Myocyte (in vitro differentiated cells): ENCODE measurements at places on chromosomes 3 and 15.
A peak's percentile ranks its signal among the peaks of the same experiment; 100 is the strongest.

DNA sequence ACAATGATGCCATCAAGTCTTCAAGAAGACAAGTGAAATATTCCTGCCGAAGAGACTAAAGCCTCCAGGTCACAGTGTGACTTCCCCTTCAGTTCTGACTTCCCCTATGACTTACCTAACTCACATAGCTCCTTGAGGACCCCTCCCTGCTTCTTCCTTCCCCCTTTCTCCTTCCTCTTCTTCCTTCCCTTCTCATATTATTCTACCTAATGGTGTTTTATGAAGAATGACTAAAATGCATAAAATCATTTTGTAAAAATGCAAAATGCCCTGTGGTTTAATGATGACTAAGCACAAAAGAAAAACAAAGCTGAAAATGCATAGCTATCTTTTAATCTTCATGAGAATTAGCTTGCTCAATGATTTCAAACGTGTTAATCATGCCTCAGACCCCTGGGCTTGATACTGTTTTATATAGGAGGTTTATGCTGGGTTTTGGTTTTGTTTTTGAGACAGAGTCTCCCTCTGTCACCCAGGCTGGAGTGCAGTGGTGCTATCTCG is 26.1 kb upstream of the TM4SF4 start:
- no peak for DNase-seq

DNA sequence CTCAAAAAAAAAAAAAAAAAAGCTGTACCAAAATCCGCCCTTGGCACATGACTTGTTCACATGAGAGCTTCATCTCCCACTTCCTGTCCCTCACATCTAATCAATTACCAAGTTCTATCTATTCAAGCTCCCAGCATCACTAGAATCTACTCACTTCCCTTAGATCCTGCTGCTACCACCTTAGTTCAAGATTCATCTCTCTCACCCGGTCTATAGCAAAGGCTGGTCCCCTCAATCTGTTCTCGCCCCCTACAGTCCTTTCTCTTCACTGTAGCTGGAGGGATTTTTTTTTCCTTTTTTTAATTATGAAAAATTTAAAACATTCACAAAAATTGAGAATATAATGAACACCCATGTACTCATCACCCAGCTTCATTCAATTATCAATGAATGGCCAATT is 16.7 kb upstream of the GPR160 start:
- no peak for DNase-seq

GRCh38 chr3:181966393-181966792 is 254.7 kb downstream of the SOX2 start:
- DNase-seq, result no peak

- DNase-seq, result no peak
These were observed 286.5 kb downstream of the NSUN3 start for GRCh38 chr3:94349310-94349878.

- DNase-seq, result no peak
These were observed 54.2 kb downstream of the MAP4 start for GRCh38 chr3:47961815-47962606.

DNA sequence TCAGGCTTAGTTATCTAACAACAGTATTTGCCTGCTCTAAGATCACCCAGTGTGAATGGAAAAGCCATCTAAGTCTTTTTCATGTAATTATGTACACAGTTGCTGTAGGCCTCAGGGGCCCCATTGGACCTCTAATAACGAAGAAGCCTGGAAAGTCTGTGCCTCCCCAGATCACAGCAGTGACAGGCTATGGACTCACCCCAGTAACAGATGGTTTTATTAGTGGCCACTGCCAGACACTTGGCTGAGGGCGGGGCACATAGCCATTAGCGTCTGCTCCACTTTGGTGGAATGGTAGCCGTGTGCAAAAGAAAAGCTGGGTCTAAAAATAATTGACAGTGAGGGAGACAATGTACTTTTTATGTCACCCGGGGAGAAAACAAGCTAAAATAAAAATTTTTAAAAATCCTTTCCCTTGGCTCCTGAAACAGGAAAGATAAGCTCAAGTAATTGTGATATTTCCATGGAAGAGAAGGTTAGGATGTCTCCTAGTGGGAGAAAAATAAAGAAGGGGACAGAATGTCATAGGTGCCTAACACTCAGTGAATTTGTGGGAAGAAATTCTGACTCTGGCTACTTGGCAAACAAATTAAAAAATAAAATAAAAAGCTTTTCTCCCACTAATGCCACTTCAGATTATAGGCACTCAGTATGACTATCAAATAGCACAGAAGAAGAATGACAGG is 44.3 kb upstream of the ZNF385D start:
- DNase-seq, result peak; percentile 92

DNA sequence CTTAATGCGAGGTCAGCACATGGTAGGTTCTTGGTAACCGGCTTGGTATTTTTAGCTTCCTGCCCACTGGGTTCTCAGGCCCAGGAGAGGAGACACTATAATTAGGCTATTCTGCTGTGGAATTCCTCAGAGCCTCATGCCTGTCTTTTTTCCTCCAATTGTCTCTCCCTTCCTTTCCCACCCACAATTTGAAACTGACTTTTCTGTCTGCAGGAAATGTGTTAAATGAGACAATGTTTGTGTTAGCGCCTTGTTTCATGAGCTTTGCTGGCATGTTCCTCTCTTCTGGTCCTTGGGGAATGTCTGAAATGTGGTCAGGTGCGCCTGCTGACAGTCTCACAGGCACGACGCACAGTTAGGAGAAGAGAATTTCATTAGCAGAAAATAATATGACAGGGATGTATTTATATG is 223.6 kb upstream of the CTNNB1 start:
- peak; percentile 61 for DNase-seq

DNA sequence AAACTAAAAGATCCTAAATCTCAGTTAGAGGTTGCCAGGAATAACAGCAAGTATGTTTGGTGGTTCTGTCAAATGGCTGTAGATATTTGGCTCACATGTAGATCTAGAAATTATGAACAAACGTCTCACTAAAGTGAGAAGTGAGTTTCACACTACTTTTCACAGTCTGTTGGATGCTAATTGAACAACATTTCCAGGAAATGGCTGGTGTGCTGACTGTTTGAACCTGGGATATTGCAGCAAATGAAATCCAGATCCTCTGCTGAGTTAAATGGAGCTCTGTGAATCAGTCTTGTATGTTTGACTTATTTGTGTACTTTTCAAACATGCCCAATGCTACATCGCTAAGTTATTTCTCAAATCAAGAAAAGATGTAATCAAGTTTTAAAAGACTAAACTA is 21.3 kb upstream of the RSL24D1 start:
- no peak for DNase-seq

DNA sequence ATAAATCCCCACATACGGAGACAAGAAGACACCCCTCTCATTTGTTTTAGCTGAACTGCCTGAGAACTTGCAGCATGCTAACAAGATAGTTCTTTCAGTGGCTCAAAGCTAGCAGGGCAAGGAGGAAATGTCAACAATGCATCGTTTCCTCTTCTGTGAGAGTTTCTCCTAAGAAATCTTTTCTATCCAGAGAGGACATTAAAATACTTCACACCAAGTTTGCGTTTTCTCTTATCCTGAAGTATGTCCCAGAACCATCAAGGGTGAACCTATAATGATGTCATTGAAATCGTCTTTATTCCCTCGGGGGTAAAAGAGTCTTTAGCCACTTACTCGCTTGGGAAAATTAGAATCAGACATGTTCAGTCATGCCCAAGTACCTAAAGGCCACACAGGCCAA is 541.7 kb upstream of the MDFIC2 start:
- DNase-seq, result no peak

- no peak for DNase-seq
These were observed 17.7 kb downstream of the STAG1 start for GRCh38 chr3:136734382-136735070.

GRCh38 chr3:105747060-105747541 is 121.7 kb downstream of the CBLB start:
- DNase-seq, result peak; percentile 60

- no peak for DNase-seq
These were observed 333.8 kb downstream of the FEZF2 start for GRCh38 chr3:62039586-62039985.

DNA sequence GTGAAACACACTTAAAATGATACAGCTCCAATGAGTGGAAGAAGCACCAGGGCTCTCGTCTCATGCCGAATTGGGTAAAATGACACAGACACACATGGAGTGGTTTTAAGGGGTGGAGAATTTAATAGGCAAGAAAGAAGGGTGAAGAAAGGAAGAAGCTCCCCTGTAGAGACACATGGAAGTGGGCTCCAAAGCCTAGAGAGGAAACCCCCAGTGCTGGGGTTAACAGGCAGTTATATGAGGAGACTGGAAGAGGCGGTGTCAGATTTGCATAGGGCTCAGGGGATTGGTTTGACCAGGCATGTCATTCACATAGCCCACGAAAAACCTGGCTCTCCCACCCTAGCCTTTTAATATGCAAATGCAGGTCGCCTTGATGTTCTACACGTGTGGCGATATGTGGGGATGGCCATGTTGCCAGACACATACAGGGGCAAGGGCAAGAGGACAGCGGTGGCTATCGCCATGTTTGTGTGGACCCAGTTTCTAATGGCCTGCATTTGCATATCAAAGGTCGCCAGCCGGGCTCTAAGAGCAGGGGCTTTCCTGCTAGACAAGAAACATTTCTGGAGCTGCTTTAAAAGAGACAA is 1.9 kb upstream of the DPH6 start:
- no peak for DNase-seq

GRCh38 chr3:184335291-184335660 is 2.1 kb upstream of the FAM131A start:
- DNase-seq, result no peak

DNA sequence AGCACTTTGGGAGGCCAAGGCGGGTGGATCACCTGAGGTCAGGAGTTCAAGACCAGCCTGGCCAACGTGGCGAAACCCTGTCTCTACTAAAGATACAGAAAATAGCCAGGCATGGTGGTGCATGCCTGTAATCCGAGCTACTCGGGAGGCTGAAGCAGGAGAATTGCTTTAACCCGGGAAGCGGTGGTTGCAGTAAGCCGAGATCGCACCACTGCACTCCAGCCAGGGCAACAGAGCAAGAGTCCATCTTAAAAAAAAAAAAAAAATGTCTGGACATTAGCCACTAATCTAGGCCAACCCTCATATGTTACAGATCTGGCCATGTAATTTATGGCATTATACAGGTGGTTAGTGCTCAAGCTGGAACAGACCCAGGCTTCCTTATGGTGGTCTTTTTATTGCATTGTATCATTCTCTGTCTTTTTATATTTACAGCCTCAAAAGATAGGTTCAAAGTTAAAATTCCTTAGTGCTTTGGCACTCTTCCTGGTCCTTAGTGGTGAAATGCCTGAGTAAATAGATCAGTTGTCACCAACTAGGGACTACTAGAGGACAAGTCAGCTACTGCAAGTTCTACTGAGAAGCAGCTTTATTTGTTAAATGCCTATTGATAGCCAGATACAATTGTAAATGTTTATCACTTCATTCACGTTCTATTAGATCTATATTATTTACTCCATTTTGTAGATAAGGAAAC is 16.0 kb downstream of the STARD9 start:
- peak; percentile 66 for DNase-seq

DNA sequence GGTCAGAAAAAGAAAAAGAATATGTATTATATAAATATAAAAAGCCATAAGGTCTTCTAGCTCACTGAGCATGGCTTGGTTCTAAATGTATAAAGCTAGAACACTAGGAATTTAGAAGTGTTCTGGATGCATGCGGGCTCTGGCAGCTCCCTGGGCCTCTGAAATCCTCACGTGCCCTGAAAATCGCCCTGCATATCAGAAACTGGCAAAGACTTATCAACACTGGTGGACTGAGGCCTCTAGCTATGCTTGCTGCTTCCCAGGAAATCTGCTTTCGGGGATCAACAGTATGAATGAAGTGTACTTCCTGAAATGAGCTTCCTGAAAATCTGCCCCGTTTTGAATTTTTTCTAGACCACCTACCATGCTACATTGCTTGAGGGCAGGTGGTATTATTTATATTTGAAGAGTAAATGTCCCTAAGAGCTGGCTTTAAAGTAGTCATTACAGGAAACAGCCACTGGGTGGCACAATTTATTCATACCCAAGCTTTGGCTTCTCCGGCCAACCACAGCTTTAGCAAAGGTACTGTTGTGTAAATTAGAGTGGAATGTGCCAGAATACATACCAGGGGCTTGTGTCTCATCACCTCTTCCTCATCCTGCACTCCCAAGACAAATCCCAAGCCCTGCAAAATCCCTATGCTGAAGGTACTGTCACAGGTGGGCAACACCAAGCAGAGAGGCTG is 17.7 kb downstream of the CRTAP start:
- peak; percentile 71 for DNase-seq

- no peak for DNase-seq
These were observed 36.7 kb downstream of the SLC9A9 start for GRCh38 chr3:143811602-143812001.

- no peak for DNase-seq
These were observed 136.9 kb downstream of the NSMCE3 start for GRCh38 chr15:29132735-29133181.

DNA sequence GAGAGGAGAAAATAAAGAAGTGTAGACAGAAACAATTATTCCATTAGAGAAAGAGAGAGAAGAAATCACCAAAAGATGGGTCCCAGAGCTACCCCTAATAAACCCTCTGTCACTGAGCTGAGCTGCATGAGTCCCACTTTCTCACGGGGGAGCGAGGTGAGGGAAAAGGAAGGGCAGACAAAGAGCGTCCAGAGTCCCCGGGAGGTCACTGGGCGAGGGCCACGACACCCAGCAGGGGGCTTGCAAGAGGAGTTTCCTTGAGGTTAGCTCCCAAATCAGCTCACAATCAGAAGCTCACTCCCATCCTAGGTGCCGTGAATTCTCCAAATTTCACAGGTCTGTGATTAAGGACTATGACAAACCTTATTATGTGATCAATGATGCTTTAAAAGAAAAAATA is 62.3 kb downstream of the XXYLT1 start:
- no peak for DNase-seq

- DNase-seq, result peak; percentile 33
These were observed 27.8 kb upstream of the AP4E1 start for GRCh38 chr15:50880651-50881114.

DNA sequence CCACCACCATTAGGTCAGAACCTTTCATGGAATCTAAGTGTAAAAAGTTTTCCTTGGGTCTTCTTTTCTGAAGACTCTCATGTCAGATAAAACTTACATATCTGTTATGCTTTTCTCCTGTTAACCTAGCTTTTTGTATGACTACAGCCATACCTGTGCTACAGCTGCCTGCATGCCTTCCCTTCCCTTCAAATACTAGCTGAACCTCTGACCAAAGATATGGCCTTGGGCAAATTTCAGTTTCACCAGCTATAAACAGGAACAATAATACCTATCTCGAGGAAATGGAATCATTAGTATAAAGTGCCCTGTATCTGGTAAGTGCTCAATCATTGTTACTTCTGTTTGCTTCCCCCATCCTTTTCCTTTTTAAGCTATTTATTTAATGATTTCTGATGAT is 25.0 kb downstream of the GLB1 start:
- DNase-seq, result no peak
